ENCODE measurements at places on chromosomes 12 and 14. TPM values are rescaled to one million over a fixed set of nuclear protein-coding genes. Genes with fewer than 3 reads are reported as not detected.

Gene MUCL1
- total RNA-seq: not detected

DNA sequence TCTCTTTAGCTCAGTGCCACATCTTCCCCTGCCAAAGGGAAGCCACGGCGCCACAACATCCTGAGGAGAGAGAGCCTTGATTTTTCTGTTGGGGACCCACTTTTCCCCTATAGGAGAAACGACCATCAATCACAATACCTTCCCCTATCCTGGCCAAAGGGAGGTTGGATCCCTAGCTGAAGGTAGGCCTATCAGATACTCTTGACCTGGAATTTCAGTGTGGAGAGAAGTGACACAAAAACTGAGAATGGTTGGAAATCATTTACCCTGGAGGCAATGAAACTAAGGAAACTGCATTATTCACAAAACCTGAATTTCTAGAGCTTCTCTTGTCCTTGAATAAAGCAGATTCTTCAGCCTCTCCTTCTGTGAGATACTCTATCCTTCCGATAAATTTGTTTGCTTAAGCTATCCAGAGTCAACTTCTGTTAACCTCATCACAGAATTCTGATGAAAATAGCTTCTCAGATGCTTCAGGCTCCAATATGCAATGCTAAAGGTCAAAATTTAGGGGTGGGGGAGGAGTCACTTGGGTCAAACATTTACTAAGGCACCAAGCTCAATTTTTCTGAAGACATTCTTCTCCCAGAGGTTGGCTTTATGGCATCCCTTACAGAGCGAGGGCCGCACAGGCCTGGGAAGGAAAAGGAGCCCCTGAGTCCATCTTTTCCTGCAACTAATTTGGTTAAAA lies 27.0 kb upstream of the DUSP6 start:
- no peak for DNase-seq

Gene TSHR
- 0.15 TPM for total RNA-seq

- no peak for DNase-seq
Measured at GRCh38 chr14:103160321-103161053, 37.2 kb downstream of the TNFAIP2 start.

Gene ANKRD13A
- total RNA-seq: 16.6 TPM

GRCh38 chr12:95625012-95625411 lies 73.7 kb upstream of the USP44 start:
- DNase-seq: no peak

DNA sequence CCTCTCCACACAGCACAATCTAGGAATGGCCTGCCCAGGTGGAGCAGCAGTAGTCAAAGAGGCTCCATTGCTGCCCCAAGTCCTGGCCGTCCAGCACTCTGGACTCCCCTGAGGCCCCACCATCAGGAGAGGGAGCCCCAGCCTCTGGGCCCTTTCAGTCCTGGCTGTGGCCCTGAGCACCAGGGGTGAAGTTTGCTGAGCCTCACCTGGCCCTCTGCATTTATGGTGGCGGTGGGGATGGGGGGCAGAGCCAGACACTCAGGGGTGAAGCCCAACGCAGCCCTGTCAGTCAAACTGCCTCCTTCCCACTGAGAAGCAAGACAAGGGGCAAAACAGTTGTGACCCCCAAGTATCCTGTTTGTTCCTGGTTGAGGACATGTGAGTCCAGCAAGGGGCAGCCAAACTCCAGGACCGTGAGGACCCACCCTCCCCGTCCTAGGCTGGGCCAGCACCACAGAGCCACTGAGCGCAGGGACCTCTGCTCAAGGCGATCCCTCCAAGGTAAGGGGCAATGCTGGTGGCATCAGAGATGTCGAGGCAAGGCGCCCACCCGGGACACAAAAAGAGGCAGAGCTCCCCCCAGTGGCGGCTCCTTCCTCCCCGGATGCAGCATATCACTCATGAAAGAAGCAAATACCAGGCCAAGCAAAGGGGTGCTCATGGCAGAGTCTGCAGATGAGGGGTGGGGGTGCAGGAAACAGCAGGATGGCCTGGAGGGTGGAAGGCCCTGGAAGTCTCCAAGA lies 4.8 kb upstream of the AMN start:
- DNase-seq: no peak

DNA sequence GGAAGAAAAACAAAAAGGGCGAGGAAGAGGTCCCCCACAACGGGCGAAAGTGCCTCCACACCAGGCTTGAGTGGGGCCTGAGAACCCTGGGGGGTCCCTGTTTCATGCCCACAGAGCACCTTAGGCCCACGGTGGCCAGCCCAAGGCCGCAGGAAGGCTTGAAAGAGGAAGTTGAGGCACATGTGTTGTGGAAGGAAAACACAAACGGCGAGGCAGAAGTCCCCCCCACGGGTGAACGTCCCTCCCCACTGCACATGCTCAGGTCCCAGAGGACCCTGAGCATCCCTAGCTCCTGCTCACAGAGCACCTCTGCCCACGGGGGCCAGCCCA lies 371.5 kb downstream of the ALG10 start:
- no peak for DNase-seq

- DNase-seq: no peak
Measured at GRCh38 chr14:58071341-58071740, 80.7 kb downstream of the ARMH4 start.

GRCh38 chr12:58225203-58225877 lies 284.0 kb downstream of the ATP23 start:
- no peak for DNase-seq

- no peak for DNase-seq
Measured at GRCh38 chr14:103108749-103109207, 14.3 kb downstream of the EXOC3L4 start.

DNA sequence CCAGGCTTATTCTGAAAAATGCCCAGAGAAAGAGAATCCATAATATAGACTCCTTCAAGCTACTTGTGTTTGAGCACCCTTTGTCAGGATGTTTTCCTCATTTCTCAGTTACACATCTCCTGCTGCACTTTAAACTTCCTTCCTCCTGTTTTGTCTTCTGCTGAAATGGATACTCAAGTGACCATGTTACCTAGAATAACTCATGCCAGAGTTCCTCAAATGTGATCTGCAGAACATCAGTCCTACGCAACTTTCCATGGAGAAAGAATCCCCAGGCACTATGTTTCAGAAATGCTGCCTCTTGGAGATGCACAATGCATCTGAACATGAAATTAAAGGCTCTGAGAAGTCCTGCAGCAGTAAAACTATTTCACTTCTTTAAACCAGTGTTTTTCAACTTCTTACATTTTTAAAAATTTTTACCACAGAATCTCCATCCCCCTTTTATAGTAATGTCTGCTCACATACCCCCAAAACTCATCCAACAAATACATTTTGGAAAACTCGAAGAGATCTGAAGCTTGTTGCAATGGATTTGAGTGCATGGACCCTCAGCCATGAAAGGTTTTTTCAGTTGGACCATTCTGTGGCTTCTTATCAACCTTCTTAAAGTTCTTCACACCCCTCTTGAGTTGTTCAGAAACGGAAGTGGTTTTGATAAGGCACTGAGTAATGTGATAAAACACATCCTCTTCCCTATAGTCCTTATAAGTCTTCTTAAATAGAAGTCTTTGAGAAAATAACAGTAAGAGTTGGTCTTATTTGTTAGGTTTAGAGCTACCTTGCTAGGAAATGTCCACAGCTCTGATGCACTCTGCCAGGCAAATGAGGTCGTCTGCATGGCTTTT lies 84.5 kb upstream of the KCNA1 start:
- no peak for DNase-seq

- no peak for DNase-seq
Measured at GRCh38 chr14:64605926-64606685, 56.3 kb downstream of the PPP1R36 start.

Gene IFI27L2
- total RNA-seq: 1.2 TPM

DNA sequence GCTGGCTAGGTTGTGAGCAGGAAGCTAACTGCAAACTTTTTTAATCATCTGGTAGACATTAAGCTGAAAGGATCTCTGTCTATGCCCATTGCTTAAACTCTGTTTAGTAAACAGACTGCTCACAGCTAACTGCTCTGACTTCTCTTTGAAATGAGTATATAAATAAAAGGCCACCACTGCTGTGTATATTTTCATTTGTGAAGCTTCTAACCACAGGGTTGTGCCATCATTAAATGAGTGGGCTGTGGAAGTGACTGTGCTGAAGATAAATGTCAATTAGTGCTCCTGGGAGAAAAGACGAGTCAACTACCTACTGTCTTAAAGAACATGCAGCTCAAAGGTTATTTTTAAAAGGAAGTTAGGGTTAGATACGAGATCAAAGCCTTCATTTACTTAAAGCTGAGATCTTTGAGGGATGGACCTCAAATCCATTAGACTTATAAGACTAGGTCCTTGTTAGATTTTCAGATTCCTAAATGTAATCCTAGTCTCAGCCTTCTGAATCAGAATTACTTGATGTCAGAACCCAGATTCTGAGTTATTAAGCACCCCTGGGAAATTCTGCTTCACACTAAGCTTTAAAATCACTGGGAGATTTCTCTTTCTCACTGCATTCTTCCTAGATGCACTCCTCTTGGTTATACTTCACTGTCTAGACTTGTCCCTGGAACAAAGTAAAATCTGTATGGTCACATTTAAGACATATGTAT lies 213.1 kb upstream of the FLRT2 start:
- DNase-seq: no peak

Gene FOXN3
- total RNA-seq: 72.9 TPM

- no peak for DNase-seq
Measured at GRCh38 chr12:97288531-97288930, 174.1 kb upstream of the RMST start.

GRCh38 chr14:75260025-75260763 lies 18.4 kb upstream of the FOS start:
- DNase-seq: no peak

GRCh38 chr12:92370828-92371227 lies 225.2 kb upstream of the BTG1 start:
- DNase-seq: no peak

- peak; percentile 85 for DNase-seq
Measured at GRCh38 chr14:93042968-93043940, 72.5 kb downstream of the ITPK1 start.

DNA sequence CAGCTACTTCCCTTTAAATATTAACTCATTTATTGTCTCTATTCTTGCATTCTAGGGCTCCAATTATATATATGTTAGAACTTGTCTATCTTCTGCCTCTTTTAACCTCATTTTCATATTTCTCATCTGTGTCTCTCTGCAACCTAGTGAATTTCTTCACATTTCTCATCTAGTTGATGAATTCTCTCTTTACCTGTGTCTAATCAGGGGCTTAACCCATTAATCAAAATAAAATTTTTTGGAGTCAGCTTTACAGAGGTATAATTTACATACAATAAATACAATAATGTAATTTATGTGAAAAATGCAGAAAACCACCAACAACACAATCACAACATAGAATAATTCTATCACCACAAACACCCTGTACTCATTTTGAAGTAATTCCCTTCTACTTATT lies 255.2 kb downstream of the SOX5 start:
- no peak for DNase-seq

DNA sequence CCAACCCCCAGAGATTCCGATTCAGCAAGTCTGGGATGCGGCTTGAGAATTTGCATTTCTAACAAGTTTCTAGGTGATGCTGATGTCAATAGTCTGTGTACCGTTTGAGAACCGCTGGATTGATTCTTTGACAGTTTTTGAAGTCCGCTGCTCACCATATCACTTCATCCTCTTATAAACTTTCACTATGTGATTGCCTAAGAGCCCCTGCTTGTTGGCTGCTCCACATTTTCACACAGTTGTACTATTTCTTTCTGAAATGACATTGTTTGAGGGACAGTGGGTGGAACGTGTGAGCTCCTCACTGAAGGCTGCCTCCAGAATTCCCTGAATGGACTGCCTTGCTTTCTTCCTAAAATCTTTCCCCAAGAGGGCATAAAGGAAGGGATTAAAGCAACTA lies 7.7 kb downstream of the C3AR1 start:
- DNase-seq: no peak

DNA sequence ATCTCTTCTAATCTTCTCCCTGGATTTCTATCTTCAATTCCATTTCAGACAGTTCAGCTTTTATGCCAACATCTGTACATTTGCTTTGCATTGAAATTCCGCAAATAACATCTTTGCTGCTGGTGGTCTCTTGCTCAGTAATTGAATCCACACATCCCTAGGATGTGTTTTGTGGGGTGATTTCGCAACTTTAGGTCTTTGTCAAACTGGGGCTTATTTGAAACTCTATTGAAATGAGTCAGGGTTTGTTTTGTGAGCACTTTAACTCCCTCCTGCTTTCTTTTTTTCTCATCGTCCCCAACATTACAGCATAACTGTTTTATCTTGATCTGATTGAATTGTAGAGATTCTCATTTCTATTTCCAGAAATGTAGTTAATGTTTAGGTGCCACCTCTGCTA lies 404.3 kb downstream of the NPAS3 start:
- DNase-seq: no peak

Gene GLS2
- total RNA-seq: 251 TPM

Gene TMEM229B
- 0.93 TPM for total RNA-seq

Gene PLXNC1
- 1.1 TPM for total RNA-seq

DNA sequence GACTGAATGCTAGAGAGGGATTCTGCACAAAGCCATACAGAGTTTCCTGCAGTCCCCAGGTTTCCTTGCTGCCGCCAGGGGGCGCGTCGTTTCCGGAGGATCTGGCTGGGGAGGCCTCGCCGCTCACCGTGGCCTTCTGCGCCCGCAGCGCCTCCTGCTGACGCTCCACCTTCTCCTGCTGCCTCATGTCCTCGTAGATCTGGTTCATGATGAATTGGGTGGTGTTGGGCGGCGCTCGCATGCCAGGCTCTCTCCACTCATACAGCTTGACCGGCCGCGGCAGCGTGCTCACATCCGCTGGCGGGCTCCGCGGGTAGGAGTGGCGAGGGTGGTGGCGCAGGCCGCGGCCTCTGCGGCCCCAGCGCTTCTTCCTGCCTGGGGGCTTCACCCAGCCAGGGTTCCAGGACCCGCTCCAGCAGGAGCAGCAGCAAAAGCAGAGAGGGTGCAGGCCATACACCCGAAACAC lies 987 bp downstream of the CCER1 start:
- no peak for DNase-seq

Gene PRH2
- not detected for total RNA-seq

- DNase-seq: no peak
Measured at GRCh38 chr14:96047101-96047500, 7.9 kb downstream of the C14orf132 start.

Gene PPP1R1A
- 60.9 TPM for total RNA-seq

Gene TMEM179
- total RNA-seq: 0.30 TPM

GRCh38 chr14:74573421-74574089 lies 38.5 kb downstream of the LTBP2 start:
- no peak for DNase-seq

Gene LALBA
- not detected for total RNA-seq

GRCh38 chr12:115223322-115223721 lies 539.3 kb upstream of the TBX3 start:
- DNase-seq: no peak

- DNase-seq: no peak
Measured at GRCh38 chr14:104690861-104691455, 1.5 kb downstream of the INF2 start.

Gene CLBA1
- 2.2 TPM for total RNA-seq

Gene NTS
- 0.20 TPM for total RNA-seq
